ENCODE measurements at places on chromosomes 7 and 10.

DNA sequence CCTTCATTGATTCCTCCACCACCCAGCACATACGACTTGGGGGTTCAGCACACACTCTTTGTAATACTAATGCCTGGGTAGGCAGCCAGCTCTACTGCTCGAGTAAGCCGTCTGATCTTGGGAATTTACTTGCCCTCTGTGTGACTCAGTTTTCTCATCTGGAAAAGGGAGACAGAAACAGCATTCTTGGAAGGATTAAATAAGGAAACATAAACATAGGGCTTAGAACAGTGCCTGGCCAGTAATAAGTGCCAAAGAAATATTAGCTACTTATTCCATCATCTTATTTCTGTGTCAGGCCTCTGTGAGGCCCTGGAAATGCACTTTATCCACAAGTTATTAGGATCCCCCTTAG is 130.1 kb downstream of the TNS3 start:
- DNase-seq: no peak

GRCh38 chr7:37074370-37074769 is 350.1 kb upstream of the AOAH start:
- DNase-seq: no peak

GRCh38 chr10:131277278-131277677 is 34.2 kb downstream of the TCERG1L start:
- DNase-seq: no peak

GRCh38 chr7:94848531-94848930 is 58.9 kb upstream of the PPP1R9A start:
- DNase-seq: no peak

DNA sequence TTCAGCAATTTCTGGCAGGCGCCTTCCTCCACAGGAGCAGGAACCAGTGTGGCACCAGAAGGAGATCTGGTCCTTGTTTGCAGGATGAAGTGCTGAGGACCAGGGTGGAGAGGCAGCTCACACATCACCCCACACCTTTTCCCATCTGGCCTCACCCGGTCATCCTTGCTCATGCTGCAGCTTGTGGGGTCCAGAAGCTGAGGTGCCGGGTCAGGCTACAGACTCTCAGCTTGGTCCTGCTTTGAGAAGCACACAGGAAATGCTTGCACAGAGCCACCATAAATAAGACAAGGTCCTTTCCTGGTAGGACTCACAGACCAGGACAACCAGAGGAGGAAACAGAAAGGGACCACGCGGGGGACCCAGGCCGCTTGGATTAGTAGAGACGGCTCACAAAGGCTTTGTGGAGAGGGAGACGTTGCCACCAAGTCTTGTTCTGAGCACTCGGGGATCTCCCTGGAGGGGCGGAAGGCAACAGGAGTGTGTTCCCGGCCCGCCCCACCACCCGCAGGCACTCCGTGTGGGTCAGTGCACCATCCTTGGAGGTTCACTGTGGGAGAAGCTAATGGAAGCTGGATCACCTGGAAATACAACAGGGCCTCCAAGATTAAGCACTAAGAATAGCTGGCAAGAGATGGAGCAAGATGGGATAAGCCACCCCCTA is 29.6 kb upstream of the EN2 start:
- DNase-seq: no peak

DNA sequence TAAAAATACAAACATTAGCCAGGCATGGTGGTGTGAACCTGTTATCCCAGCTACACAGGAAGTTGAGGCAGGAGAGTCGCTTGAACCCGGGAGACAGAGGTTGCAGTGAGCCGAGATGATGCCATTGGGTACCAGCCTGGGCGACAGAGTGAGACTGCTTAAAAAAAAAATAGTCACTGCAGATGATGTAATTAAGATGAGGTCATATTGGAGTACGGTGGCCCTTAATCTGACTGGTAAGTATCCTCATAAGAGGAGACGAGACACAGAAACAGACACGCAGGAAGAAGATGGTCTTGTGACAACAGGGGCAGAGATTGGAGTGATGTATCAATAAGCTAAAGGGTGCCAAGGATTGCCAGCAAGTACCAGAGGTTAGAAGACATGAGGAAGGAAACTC is 156.0 kb downstream of the FAM107B start:
- no peak for DNase-seq

DNA sequence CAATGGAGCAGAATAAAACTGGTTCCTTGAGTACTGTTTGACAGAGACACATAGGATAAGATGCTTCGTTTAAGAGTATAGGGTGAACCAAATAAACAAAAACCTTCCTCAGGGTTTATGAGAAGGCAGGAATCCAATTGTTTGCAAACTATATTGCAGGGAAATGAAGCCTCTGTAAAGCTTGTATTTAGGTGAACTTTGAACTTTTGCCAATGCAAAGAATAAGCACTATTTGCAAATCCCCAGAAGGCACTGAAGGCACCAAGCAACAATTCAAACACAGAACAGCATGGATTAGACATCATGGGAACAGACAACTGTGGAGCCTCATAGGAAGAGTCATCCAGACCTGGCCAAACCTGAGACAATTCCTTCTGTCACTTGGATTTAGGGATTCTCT is 47.1 kb upstream of the WASL start:
- no peak for DNase-seq

DNA sequence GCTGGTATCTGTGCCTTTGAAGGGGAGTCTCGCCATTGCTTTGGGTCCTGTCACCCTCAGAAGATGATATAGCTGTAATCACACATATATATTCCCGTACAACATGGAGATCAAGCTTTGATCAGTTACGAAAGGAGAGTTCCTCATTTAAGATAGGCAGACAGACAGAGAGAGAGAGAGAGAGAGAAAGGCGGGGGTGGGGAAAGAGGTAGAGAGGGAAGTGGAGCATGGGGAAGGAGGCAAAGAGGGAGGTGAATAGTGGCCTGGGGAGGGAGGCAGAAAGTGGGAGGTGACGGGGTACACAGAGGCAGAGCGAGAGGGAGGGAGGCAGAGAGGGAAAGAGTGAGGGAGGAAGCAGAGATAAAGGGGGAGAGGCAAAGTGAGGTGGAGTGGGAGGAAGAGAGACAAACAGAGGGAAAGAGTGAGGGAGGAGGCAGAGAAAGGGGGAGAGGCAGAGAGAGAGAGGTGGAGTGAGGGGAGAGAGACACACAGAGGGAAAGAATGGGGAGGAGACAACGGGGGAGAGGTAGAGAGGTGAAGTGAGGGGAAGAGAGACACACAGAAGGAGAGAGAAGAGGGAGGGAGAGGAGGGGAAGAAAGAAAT is 44.6 kb upstream of the C1QL3 start:
- no peak for DNase-seq

DNA sequence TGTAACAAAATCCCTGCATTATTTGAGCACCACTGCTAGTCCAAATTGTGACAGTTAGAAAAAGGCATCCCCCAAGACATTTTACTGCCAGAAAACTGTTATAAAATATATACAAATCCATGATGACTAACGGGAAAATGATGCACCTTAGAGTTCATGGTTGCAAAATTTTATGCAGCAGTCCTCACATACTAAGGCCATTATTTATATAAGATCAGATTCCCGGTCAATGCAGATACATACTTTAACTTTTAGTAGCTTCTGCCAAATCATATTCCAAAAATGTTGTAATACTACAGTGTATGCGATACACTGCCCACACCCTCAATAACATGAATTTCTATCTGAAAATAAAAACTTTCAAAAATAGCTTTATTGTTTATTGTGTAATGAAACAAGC is 239.9 kb upstream of the ZNF32 start:
- DNase-seq: no peak

GRCh38 chr10:61617586-61617985 is 45.1 kb upstream of the CABCOCO1 start:
- DNase-seq: no peak

DNA sequence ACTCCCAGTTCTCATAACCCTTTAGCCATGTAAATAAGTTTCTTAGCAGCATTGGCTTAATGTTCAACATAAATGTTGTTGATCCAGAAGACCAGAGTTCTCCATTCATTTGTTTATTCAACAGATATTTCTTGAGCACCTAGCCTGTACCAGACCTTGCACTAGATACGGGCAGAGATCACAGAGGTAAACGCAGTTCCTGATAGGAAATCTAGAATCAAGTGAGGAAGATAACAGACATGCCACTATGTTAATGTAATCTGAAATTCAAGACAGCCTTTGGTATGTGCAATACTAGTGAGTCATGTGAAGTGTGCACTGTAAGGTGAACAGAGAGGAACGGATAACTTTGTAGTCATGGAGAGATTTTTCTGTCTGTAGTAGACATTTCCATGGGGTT is 3.0 kb downstream of the BUB3 start:
- no peak for DNase-seq

DNA sequence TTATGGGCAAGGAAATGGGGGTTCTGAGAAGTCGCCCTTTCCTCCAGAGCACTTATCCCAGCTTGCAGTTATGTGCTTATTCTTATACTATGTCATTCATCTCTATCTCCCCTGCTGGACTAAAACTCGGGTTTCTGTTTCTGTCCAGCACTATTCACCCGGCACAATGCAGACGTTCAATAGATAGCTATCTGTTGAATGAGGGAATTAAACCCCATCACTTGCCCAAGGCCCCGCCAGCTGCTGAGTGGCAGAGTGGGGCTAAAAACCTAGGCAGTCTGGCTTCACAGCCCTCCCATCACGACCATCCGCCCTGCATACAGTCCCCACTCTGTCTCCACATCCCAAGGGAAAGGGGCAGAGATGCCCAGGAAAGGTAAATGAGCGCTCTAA is 5.4 kb downstream of the SLIT1 start:
- DNase-seq: no peak

DNA sequence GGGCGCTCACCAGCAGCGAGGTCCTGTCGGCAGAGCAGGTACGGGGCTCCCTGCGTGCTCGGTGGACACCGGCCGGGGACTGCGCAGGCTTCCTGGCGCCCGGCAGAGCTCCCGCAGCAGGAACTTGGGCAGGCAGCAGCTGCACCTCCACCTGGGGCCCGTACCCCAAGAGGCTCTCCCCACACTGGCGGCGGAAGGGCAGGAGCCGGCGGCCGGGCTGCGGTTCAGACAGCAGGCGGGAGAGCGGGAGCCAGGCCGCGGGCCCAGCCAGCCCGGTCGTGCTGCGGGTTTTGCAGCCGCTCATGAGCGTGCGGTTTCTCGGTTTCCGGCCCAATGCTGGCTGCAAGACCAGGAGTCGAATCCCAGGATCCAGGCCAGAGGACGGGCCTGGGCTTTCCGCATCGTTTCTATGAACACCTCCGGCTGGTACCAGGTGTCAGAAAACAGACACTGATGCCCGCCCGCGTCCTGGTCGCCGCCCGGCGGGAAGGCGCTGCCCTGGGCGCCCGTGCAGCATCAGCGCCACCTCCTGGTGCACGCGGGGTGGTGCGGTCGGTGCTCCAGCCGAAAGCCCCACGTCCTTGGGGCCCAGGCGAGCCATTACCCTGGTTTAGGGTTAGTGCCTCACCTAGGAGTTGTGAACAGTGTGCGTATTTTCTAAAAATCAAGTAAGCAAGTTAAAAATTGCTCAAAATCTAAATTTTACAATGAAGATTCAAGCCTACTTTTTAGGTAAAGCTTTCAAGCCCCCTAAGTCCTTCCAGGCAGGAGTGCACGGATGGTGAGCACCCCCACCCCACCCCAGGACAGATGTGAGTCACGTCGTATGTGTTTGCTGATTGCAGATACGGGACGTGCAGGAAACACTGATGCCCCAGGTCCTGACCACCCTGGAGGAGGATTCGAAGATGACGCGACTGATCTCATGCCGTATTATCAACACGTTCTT is 47.4 kb upstream of the PRKAR1B start:
- DNase-seq: no peak

- no peak for DNase-seq
Observed at GRCh38 chr10:51097546-51097945, 23.3 kb downstream of the PRKG1 start.

All from activated CD4-positive, CD25-positive, alpha-beta regulatory T cell treated with anti-CD3 and anti-CD28 coated beads, Interleukin-2, amount 50 U/mL, for 16 hours (primary cell).